Ecto neural progenitor cell (in vitro differentiated cells): ENCODE measurements at places on chromosomes 1 and 21.
A peak's percentile ranks its signal among the peaks of the same experiment; 100 is the strongest.

DNA sequence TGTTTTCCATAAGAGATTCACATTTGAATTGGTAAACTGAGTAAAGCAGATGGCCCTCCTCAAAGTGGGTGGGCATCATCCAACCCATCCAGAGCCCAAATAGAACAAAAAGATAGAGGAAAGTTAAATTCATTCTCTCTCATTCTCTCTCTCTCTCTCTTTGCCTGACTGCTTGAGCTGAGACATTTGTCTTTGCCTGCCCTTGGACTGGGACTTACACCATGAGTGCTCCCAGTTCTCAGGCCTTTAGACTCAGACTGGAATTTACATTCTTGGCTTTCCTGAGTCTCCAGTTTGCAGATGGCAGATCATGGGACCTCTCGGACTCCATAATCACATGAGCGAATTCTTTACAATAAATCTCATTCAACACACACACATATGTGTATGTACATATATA is 69.6 kb downstream of the RGS13 start:
- no peak for DNase-seq

- DNase-seq = no peak
These were observed 1182.6 kb downstream of the AMY1C start for GRCh38 chr1:104932030-104932915.

- peak; percentile 56 for DNase-seq
These were observed 139.1 kb upstream of the FMN2 start for GRCh38 chr1:239952348-239953308.

- no peak for DNase-seq
These were observed 292.8 kb downstream of the DISC1 start for GRCh38 chr1:231919239-231919885.

GRCh38 chr1:40143891-40144575 is 17.2 kb upstream of the RLF start:
- peak; percentile 67 for DNase-seq

DNA sequence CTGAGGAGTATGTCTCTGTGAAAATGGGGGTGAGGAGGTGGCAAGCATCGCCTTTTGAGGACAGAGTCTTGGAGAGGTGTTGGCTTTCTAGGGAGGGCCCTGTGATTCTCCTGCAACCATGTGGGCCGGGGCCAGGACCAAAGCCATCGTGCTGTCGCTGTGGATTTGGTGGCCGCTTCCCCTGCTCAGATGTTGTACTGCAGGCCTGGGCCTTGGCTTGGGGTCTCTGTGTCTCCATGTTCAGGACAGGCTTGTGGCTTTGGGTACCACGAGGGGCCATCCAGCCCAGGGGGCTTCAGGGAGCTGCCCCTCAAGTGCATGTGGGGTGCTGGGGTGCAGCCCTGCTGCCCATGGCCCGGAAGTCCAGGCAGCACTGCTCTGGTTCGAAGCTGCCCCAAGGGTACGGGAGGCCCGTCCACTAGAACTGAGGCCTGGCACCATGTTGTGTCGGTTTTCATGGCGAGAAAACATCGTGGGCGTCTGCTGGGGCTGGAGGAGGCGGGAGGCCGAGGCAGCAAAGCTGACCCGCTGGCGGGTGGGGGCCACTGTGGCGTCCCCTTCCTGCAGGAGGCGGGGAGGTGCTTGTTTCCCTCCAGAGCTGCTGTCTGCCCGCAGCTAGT is 55.4 kb downstream of the SKI start:
- DNase-seq = no peak

- no peak for DNase-seq
These were observed 7.4 kb downstream of the GPR25 start for GRCh38 chr1:200880212-200880611.

DNA sequence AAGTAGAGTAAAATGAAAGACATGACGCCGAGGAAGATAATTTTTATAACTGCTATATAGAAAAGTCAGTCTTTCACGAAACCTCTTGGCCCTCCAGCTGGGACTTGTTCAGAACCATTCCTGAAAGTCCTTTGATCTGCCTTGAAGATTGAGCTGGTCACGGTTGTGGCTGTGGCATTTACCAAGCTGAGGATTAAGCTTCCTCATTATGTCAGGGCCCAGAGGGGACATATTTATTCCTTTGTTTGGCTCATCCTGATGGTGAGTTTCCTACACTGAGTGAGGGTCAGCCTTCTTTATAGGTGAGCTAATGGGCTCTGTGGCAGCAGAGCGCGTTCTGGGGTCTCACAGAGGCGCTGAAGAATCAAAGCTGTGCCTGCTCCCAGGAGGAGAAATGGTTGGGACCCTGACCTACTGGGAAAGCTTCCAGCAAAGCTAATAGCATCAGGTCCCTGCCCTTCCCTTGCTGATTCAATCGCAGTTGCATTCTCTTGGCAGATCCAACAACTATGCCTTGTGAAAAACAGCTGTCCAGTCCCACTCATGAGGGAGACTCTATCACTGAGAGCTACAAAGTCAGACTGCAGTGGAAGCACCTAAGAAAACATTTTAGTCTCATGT is 43.2 kb upstream of the PBX1 start:
- peak; percentile 58 for DNase-seq

- DNase-seq = no peak
These were observed 132.1 kb downstream of the IGSF21 start for GRCh38 chr1:18239671-18240070.

GRCh38 chr21:44897326-44898010 is 23.2 kb downstream of the ITGB2 start:
- DNase-seq = peak; percentile 70

- no peak for DNase-seq
These were observed 21.1 kb downstream of the C1orf21 start for GRCh38 chr1:184407816-184408510.

GRCh38 chr1:173937062-173937461 is 19.9 kb upstream of the SERPINC1 start:
- DNase-seq = no peak

DNA sequence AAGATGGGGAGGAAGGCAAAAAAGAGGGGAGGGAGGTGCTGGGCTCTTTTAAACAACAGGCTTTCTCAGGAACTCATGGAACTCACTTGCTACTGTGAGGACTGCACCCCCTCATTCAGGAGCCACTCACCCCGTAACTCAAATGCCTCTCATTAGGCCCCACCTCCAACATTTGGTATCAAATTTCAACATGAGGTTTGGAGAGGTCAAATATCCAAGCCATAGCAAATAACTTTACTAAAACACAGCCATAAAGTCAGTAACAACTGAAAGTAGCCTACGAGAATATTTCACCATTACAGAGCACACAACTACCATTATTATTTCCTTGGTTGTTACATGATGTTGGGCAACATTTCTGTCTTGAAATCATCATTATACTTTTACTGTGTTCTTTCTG is 13.1 kb upstream of the DMRTB1 start:
- no peak for DNase-seq

DNA sequence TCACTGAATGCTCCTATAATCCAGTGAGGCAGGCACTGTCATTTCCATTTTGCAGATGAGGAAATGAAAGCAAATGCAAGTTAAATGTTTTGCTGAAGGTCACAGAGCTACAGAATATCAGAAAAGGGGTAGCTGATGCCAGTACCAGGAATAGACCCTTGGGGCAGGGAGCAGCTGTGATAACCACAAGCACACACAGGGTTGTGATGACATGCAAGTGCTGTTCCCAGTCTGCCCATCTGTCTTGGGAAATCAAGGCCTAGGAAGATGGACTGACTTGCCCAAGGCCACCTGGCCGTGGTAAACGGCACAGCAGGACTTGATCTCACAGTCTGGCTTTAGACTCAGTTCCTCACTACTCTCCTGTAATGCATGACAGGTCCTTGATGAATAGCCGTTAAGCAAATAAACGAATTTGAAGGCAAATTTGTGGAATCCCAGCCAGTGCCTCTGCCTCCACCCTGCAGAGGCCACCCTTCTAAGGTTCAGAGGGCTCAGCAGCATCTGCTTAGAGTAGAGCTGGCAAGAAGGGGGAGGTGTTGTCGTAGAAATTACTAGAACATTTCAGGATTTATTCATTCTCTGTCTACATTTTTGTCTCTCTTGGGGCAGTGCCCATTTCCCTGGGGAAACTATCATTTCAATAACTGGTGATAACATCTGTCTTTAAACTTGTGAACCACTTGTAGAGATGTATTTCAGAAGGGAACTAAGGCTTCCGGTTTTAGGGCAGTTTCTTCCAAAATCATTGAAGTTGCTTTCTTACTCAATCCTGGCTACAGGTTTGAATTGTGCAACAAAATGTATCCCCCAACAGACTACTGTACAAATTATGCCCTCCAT is 53.2 kb upstream of the MRPS6 start:
- DNase-seq = no peak

GRCh38 chr1:117188816-117189437 is 21.8 kb downstream of the VTCN1 start:
- DNase-seq = no peak

DNA sequence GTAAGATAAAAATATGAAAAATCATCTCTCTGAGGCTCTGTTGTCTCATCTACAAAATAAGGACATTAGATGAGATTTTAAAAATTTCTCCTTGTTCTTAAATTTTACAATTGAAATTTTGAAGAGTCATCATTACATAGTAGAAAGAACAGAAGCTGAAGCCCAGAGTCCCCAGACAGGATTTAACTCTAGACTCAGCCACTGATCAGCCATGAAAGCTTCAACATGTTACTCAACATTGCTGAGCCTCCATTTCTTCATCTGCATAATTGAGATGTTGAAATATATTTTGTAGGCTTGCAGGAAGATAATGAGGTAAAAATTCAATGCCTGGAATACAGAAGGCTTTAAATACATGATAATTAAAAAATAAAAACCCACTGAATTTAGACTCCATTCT is 633.3 kb downstream of the LMO4 start:
- no peak for DNase-seq

DNA sequence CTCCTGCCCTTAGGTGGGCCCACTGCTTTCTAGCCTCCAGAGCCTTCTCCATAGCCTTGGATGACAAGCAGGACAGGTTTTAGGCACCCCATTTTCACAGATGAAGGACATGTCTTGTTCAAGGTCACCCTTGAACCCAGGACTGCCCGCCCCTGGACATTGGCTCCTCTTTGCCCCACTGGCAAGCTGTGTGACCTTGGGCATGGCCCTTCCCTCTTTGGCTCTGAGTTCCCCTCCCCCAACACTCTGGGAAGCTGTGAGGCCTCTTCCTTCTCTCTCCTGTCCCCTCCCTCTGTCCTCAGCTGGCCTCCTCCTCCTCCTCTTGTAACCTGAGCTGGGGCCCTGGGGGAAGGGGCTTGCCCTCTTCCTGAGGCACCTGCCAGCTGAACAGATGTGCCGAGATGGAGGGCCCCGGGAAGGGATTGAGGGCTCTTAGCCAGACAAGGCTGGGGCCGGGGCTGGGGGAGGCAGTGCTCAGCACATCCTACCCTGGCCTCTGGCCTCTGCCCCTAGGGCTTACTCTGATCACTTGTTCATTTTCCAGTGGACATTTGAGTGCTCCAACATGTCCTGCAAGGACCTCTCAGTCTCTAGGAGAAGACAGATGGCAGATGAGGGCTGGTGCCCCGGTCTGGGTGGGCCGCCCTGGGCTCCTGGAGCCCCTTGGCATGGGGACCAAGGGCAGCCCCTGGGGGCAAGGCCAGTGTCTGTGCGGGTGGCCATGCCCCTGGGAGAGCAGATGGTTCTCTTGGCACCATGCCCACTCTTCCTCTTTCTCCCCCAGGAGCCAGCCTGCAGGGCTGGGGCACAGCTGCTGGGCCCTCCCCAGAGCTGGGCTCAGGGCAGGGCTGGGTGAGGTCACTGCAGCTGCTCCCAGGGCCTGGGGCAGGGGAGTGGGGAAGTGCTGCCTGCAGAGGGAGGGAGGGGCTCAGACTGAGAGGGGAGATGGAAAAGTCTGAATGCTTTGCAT is 10.7 kb downstream of the FOXO6 start:
- DNase-seq = peak; percentile 90

- no peak for DNase-seq
These were observed 382.1 kb upstream of the B3GALT2 start for GRCh38 chr1:193568512-193568911.

- DNase-seq = no peak
These were observed 4.5 kb downstream of the DNAJB4 start for GRCh38 chr1:78009276-78009675.

DNA sequence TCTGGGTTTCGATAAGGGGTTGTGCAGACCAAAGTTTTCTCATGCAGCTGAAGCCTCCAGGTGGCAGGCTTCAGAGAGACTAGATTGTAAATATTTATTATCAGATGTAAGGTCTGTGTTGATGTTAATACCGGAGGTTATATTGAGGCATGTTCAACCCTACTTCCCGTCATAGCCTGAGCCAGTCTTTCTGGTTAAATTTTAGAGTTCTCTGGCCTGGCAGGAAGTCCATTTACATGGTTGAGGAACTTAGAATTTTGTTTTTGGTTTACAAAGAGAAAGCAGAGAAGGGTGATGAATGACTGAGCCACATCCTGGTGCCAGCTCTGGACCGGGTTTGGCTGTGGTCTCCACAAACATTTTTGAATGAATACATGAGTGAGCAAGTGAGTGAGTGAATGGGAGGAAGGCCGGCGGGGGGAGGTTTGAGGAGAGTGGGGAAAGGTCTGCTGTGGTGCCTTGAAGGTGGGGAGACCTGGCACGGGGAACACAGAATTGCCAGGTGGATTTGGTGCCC is 218.5 kb downstream of the DISC1 start:
- no peak for DNase-seq

DNA sequence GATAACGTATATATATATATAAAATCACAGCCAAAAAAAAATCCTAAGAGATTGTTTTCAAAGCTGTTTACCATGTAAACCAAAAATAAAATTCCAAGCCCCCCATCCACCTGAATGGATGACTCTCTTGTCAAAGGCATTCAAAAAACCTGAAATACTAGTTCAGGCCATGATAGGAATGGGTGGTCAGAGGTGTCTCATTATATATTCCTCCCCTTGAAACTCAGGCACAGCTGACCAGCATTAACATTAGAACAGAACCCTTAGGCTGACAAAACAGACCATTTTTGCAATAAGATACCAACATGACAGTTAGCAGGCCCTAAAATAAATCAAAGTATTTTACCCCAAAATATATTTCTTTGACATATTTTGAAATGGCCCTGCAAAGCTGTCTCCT is 122.5 kb downstream of the DNM3 start:
- no peak for DNase-seq

GRCh38 chr1:245678860-245679411 is 524.2 kb downstream of the KIF26B start:
- DNase-seq = no peak

DNA sequence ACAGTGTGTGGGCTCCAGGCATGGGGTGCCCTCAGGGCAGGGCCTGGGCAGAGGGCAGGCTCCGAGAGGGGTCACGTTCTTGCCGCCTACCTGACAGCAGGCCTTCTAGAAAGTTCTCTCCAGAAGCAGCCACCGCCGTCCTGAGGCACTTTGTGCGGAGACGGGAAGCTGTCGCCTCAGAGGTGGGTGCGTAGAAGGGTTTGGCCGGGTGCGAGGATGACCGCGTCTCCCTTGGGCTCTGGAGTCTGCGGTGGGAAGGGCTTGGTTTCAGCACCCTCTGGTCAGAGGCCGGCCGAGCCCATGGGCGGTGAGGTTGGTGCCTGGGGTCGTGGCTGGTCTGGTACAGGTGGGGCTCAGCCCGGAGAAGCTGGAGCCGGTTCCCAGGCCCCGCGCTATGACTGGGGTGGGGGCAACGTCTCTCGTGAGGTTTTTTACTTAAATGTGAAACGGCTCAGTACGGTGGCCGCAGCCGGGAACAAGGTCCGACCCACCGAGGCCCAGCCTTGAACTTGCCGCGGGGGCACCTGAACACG is 10.1 kb upstream of the TTLL10 start:
- no peak for DNase-seq
